ENCODE measurements at places on chromosomes 7 and 10. TPM values are rescaled to one million over a fixed set of nuclear protein-coding genes. Genes with fewer than 3 reads are reported as not detected.

- no peak for DNase-seq
These were observed 201.0 kb downstream of the ADARB2 start for GRCh38 chr10:1536341-1536740.

Gene SORCS3
- not detected for total RNA-seq

- no peak for DNase-seq
These were observed 4.0 kb downstream of the BMPER start for GRCh38 chr7:33909318-33909717.

- peak; percentile 31 for DNase-seq
These were observed 28.2 kb downstream of the ADK start for GRCh38 chr10:74179111-74179710.

DNA sequence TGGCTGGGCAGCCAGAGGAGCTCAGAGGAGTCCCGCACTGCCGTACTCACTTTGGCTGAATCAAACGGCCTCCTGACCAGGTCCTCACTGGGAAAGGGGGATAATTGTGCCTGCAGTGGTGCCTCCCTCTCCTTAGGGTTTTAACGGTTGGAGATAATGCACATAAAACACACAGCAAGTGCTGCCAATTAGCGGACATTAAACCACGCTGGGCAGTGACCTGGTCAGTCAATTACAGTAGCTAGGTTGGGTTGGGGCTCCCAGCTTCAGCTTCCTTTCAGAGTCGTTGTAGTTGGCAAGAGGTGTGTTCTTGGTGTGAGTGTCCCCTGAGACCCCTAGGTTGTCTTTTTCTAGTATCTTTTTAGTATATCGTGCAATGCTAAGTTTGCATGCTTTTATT is 146.6 kb downstream of the C10orf105 start:
- DNase-seq, result no peak

Gene TMEM168
- 6.5 TPM for total RNA-seq

GRCh38 chr10:75858339-75858738 is 426.9 kb downstream of the LRMDA start:
- DNase-seq, result no peak

Gene SYT15
- 0.05 TPM for total RNA-seq

DNA sequence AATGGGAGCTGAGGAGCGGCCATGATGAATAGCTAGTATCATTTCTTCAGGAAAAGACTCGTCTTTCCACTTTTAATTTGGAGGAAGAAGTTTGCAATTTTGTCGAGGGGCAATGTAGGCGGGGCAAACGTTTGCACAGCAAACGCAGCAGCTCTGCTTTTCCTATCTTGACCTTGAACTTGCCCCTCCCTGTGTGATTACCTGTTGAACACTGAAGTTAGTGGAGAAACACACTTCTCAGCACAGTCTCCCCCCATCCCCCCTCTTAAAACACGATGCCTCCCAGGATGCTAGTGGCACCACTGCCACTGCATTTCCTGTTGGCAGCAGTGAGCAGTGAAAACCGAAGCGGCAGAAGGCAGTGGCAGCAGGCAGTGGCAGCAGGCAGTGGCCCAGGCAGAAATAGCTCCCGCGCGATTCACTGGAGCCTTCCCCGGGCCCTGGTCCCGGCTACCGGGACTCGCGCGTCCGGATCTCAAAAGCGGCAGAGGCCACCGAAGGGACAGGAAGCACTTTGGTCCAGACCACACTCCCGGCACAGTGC is at the start of gene EPDR1:
EPDR1 (plus strand) TSS at position 336 of the 544 bp plus-strand sequence. CDS start 300 bp downstream, outside the sequence.
- peak; percentile 86 for DNase-seq

Gene PRRT4
- not detected for total RNA-seq

Gene IFIT3
- total RNA-seq, result 303 TPM

Gene MRLN
- total RNA-seq, result not detected

Gene ZNF804B
- total RNA-seq, result not detected

- no peak for DNase-seq
These were observed 337.3 kb downstream of the MALRD1 start for GRCh38 chr10:19385846-19386450.

DNA sequence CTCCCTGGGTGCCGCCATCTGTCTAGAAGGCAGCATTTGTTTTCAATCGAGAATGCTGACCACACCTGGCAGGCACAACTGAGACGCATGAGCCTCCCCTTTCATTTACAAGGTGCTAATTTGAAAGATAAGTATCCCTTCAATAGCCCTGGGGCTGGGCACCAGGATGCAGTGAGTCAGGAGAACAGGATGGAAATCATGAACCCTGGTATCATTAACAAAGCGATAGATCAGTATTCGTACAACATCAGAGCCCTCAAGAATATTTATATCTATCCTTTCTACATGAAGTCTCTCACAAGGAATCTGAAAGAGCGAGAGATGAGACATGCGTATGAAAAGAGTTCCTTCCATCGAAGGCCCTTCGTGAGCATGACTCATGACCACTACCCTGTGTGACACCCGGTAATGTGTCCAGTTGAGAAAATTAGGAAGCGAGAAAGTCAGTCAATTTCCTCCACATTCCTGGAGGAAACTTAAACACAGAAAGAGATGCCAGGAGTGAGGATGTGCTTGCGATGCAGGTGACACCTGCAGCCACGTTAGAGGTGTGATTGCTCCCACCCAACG is 123.1 kb upstream of the PITRM1 start:
- DNase-seq, result no peak

GRCh38 chr7:91876391-91877133 is 3.9 kb downstream of the MTERF1 start:
- peak; percentile 26 for DNase-seq

DNA sequence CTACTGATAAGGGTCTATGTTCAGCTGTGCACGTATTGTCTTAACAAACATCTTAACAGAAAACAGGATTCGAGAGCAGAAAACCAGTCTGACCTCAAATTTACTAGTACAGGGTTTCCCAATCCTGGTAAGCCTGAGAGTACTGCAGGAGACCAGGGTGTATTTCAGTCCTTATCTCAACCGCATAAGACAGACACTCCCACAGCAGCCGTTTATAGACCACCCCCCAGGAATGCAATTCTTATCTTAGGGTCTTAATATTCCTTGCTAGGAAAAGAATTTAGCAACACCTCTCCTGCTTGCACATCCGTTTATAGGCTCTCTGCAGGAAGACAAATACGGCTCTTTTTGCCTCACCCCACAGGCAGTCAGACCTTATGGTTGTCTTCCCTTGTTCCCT is 277.3 kb downstream of the SDK1 start:
- DNase-seq, result no peak

- DNase-seq, result peak; percentile 0
These were observed 1.6 kb downstream of the KIAA1217 start for GRCh38 chr10:24210501-24210900.

Gene TMEM178B
- total RNA-seq, result 1.6 TPM

DNA sequence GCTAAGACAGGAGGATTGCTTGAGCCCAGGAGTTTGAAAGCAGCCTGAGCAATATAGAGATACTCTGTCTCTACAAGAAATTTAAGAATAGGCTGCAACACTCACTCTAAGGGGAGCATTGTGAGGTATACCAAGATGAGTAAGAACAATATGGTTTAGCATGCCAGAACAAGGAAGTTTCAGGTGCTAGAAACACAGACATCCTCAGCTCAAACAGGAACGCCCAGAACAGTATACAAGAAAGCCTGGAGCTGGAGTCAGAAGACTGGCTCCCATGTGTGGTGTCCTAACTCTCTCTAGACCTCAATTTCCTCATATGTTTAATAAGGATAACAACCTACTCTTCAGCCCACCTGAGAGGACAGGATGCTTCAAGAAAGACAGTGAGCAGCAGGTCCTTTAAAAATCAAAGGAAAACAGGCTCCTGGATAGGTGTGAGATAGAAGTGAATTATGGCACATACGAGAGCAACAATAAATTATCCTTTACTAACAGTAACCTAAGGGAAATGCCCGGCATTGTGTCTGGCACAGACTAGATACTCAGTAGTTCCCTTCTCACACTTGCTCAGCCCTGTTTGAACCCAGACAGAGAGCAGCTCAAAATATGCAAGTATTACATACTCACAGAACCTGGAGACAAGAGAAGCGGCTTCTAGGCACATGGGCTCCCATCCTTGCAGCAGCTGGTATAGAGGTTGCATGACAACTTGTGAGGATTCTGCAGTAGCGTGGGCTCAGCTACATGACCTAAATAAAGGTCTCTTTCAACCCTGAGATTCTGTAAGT is 45.4 kb downstream of the KAT6B start:
- no peak for DNase-seq

- DNase-seq, result no peak
These were observed 36.7 kb downstream of the NKX2-3 start for GRCh38 chr10:99569253-99569939.

DNA sequence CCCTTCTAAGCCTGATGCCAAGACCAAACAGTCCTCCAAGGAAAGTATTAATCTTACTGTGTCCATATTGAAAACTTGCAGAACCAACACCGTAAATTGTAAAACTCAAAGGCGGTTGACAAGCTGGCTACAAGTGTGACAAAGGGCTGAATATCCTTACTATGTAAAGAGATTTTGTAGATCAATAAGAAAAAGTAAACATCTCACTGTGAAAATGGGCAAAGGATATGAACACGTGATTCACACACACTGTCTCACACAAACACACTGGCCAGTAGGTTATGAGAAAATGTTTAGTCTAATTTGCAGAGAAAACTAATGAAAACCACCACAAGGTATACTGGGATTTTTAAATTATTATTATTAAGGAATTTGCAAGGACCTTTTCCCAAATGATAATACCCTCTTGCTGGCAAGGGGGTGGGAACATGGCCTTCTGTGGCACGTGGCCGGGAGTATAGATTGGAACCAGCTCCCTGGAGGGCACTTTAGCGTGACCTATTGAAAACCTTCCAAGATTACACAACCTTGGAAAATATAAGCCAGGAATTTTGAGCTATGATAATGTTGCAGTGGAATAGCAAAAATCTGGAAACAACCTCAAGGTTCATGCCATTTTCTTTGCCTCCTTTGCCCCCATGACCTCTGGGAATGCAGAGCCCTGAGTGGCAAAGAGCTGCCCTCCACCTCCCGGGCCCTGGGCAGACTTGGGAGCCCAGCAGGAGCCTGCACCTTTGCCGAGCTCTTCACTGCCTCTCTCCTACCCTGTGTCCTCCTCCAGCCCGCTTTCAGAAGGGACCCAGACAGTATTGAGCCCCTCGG is 26.2 kb upstream of the SLC29A3 start:
- DNase-seq, result no peak

GRCh38 chr7:74544706-74545469 is 91.2 kb downstream of the GTF2IRD1 start:
- DNase-seq, result peak; percentile 41

Gene TDRD1
- not detected for total RNA-seq

Gene LHPP
- total RNA-seq, result 17.3 TPM

GRCh38 chr7:154195266-154195665 is 143.1 kb downstream of the DPP6 start:
- DNase-seq, result no peak

GRCh38 chr7:116239434-116239833 is 29.1 kb downstream of the TES start:
- DNase-seq, result no peak

DNA sequence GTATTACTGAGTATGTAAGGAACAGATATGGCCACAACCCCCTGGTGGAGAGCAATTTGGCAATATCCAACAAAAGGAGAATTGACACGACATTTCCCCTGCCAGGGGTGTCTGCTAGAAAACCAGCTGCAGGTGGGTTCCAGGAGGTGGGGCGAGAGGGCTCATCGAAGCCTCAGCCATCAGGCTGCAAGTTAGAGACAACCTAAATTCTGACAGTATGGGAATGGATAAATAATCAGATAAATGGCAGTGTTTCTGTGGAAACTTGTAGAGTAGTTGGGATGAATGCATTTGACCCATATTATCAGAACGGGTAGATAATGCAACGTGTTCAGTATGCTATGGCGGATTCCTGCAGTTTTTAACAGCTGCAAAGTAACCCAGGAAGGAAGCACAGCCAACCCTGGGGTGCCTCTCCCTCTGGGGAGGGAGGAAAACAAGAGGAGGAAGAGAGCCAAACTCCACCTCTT is 3.5 kb downstream of the TMEM273 start:
- DNase-seq, result no peak

DNA sequence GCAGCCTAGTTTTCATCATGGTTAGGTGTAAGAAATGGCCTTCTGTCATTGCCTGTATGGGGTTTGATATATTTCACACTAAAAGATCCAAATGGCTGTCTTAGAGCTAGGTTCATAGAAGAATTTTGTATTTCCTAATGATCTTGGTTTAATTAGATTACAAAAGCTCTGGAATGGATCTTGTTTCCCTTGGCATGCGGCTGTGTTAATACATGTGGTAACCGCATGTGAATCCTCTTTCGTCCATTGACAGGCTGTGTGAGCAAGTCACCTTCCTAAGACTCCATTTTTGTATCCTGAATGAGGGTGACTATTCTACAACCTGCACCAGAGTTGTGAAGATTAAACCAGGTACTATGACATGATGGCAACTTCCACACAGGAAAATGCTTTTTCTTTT is 12.4 kb upstream of the FZD1 start:
- no peak for DNase-seq

DNA sequence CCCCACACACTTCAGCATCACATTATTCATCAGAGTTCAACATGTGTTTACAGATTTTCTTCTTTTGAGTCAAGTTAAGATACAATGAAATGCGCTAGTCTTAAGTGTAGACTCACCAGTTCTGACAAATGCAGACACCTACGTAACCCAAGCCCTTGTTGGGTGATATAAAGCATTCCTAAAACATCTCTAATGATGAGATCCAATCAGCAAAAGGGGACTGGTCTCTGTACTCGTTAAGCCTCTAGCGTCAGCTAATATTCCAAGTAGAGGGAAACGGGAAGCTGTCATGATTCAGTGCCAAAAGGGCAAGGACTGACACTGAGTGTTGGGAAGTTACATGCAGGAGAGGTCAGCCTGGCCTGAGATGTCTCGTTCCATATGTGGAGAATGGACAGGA is 38.7 kb upstream of the TRIL start:
- no peak for DNase-seq

- DNase-seq, result no peak
These were observed 284.0 kb downstream of the CELF2 start for GRCh38 chr10:11301571-11302111.

DNA sequence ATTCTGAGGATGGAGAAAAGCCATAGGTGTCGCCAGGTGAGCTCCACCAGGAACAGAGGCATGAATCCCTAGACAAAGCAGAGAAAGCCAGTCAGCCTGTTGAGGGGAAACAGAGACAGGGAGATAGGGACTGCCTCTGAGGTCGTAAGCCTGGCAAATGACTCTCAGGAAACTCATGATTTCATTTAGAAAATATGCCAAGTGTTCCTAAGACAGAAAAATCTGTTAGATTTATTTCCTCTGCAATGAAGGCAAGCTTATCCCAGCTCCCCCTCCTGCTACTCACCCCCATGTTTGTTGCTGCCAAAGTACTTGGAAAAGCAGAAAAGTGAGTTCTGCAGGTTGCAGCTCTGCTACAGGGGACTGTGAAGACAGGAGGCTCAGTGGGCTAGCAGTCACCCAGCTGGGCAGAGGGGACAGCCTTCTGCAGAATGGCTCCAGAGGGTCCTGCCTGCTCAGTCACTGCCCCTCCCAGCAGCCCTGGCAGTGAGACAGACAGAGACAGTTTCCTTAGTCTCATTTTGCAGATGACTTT is 184.3 kb downstream of the ADRA2A start:
- DNase-seq, result no peak

Gene ENO4
- total RNA-seq, result not detected

- DNase-seq, result no peak
These were observed 15.8 kb downstream of the MACC1 start for GRCh38 chr7:20201380-20201779.
